ENCODE measurements at places on chromosomes 3 and 15.

GRCh38 chr15:28264166-28264565 lies 57.8 kb downstream of the HERC2 start:
- no peak for DNase-seq

DNA sequence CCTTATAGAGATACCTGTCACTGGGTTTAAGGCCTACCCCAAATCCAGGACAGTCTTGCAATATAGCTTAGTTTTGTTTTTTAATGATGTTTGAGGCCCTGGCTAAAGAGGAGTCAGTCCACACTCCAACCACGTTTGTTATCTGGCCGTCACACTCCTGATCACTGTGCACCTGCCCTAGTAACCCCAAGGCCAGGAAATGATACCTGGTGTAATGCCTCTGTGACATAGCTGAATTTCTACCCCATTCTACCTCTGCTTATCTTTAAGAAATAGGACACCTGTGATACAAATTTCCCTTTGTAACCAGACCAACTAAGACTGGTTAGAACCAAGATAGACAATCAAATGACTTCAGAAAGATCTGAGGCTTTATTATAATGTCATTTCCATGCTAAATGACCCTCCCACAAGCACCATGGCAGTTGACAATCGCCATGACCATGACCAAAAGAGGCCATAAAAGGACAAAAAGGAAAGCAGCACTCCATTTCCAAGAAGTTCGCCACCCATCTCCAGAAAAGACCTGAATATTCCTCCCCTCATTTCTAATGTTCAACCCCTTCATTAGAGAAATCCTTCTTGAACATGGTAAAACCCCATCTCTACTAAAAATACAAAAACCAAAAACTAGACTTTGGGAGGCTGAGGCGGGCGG lies 4.8 kb upstream of the RTP3 start:
- DNase-seq = no peak

DNA sequence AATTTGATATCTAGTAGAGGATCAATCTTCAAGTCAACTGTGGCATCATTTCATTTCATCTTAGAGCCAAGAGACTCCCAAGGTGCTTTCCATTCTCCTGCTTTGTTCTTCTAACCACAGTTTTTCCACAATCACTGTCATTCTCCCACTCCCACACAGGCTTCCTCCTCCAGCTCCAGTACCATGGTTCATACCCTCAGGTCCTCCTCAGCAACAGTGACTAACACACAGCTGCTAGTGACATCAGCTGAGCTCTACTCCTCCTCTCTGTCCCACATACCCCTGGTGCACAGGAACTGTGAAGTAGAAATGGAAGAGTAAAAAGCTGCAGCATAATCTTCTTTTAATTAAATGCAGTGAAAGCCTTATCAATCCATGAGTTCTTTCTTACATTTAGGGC lies 200.2 kb upstream of the DPH6 start:
- no peak for DNase-seq

DNA sequence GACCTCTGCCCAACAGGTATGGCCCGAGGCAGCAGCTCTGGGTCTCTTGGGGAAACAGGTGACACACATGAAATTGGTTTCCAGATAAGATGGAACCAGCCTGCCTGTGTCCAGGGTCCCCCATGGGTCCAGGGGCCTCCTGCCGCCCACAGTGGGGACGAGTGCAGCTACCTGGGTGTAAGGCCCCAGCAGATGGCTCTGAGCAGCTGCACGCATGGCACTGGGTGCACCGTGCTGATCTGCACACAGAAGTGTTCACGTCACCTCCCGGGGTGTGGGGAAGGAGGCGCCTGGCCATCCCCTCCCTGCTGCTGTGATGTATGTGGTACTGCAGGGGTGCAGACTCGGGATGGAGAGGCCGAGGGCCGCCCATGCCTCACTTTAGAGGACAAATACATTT lies 63.6 kb downstream of the NIPA2 start:
- no peak for DNase-seq

DNA sequence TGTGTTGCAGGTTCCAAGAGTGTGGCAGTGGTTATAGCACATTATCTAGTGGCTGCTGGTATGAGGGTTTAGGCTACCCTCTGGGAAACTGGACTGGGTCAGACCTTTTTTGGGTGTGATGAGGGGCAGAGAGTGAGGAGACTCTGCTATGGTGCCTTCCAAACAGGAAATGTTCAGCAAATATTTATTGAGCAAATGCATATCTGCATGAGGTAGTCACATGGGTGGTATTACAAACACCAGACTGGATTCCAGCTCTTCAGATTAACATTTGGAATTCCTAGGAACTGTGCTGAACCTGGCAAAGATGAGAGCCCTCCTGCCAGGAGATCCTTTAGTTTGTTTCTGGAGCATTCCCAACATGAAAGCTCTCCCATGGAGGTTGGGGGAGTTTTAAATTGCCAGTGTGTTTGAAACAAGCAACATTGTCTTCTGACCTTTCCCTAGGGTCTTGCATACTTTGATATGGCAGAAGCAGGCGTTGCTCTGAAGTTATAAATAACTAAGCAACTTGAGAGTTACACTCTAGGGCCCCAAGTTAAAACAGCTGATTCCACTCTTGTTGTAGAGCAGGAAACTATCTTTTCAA lies 341.2 kb upstream of the C2CD4B start:
- no peak for DNase-seq

Measured in psoas muscle (tissue), 8 donors.